ENCODE measurements at places on chromosomes 5 and 9. TPM values are rescaled to one million over a fixed set of nuclear protein-coding genes. Genes with fewer than 3 reads are reported as not detected.

Gene FAM13B
- 38.8 TPM for total RNA-seq

Gene LCN1
- total RNA-seq, result not detected

Gene SAXO1
- 0.12 TPM for total RNA-seq

Gene WWC1
- 0.30 TPM for total RNA-seq

Gene EPB41L4B
- total RNA-seq, result 1.0 TPM

Gene TERT
- total RNA-seq, result 1.5 TPM

Gene REXO4
- total RNA-seq, result 27.5 TPM

Gene PCDHB11
- total RNA-seq, result not detected

Gene ARL14EPL
- total RNA-seq, result 0.12 TPM

Gene LSM11
- total RNA-seq, result 7.2 TPM

Gene N4BP3
- total RNA-seq, result 0.99 TPM

Gene VCAN
- not detected for total RNA-seq

Gene ARID3C
- total RNA-seq, result 0.26 TPM

Gene LECT2
- not detected for total RNA-seq

Gene PCDHB14
- not detected for total RNA-seq

Gene SPINK13
- not detected for total RNA-seq

Gene CPEB4
- 12.5 TPM for total RNA-seq

Gene FOXD4L5
- 0.23 TPM for total RNA-seq

Gene FPGS
- 109 TPM for total RNA-seq

Gene FGD3
- total RNA-seq, result 91.2 TPM

Gene NPR3
- 0.16 TPM for total RNA-seq

Gene TMOD1
- 0.88 TPM for total RNA-seq

Gene ENG
- 18.4 TPM for total RNA-seq

Gene SH3TC2
- not detected for total RNA-seq

Gene GARIN3
- not detected for total RNA-seq

Gene FST
- 0.49 TPM for total RNA-seq

Gene PIP5K1B
- total RNA-seq, result 0.85 TPM

Gene GABRA1
- total RNA-seq, result not detected

Gene PCDHB5
- total RNA-seq, result not detected

Gene ZNF462
- 0.26 TPM for total RNA-seq

Gene NRG2
- 0.42 TPM for total RNA-seq

Gene SLCO6A1
- not detected for total RNA-seq

Gene SPINK6
- total RNA-seq, result not detected

Gene LCN9
- not detected for total RNA-seq

Gene PCDHAC1
- total RNA-seq, result not detected

Gene TMEM250
- 44.5 TPM for total RNA-seq

Gene ACOT12
- not detected for total RNA-seq

Gene MEGF10
- not detected for total RNA-seq

Gene C9orf57
- not detected for total RNA-seq

Gene ZNF474
- total RNA-seq, result not detected

Gene SH2D3C
- total RNA-seq, result 87.8 TPM
